ENCODE measurements at places on chromosomes 6 and 20.

DNA sequence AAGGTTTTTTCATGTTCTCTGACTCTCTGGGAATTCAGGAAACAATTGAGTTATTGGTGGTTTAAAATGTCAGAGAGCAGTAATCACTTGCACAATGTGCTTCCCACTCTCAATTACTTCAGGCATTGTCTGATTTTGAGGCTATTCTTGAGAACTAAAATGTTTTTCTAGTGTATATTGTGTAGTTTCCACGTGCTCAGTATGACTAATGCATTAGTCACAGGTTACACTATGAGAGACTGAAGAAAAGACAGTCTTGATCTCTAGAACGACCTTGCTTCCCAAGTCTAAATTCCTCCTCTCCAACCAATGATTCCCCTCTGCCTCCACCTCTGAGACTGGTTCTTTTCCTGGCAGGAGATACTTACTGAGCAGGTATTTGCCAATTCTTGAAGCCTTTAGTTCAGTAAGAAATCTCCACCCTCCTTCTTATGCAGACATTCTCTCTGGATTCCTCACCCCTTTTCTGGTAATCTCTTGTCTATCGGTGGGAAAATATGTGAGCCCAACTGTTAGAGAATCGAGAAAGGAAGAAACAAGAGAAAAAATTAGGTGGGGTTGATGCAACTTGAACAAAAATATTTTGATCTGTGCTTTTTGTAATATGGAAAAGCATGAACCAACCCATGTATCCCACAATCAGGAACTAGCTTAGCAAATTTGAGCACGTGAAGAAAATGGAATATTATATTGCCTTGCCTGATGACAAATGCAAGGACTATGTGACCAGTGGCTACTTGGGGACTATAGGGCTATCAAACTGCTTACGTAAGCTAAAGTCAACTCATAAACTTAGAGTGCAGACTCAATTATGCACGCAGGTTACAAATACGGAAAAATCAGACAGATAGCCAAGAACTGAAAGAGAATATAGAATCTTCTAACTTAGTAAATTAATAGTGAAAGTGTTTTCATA lies 61.1 kb upstream of the SLC22A16 start:
- H3K36me3 ChIP-seq = no peaks in the 10 kb centered on the region
- peaks cover 2% of the 10 kb centered on the region for H3K27me3 ChIP-seq
- DNase-seq = no peak
- peak overlapping the region; percentile 4 for H3K27ac ChIP-seq

DNA sequence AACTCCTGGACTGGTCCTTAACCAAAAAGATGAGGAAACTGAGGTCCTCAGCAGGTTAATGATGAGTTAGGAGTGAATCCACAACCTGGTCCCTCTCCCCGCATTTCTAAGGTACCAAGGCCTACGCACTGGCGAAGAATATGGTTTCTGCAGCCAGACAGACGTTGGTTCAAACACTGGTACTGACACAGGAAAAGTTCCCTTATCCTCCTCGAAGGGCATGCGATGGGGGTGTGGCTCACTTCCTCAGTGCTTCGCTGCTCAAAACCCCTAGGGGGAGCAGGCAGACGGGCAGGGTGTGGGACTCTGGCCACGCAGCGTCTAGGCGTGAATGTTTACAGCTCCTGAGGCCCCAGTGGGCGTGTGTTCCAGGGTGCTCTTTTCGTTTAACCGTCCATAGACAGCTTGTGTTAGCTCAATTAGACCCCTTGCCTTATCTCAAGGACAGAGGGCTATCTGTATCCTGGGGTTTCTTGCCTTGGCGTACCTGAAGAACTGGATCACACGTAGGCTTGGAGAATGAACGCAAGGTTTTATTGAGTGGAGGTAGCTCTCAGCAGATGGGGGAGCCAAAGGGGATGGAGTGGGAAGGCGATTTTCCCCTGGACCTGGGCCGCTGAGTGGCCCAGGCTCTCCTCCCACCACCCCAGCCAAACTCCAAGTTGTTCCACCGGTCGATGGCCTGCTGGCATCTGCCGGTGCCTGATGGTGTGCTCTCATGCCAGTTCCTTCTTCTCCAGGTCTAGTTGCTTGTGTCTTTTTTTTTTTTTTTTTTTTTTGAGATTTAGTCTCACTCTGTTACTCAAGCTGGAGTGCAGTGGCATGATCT lies 31.8 kb upstream of the PTPN1 start:
- no peaks in the 10 kb centered on the region for H3K36me3 ChIP-seq
- no peaks in the 10 kb centered on the region for H3K4me1 ChIP-seq
- no peak overlapping the region for H3K4me3 ChIP-seq
- DNase-seq = no peak

DNA sequence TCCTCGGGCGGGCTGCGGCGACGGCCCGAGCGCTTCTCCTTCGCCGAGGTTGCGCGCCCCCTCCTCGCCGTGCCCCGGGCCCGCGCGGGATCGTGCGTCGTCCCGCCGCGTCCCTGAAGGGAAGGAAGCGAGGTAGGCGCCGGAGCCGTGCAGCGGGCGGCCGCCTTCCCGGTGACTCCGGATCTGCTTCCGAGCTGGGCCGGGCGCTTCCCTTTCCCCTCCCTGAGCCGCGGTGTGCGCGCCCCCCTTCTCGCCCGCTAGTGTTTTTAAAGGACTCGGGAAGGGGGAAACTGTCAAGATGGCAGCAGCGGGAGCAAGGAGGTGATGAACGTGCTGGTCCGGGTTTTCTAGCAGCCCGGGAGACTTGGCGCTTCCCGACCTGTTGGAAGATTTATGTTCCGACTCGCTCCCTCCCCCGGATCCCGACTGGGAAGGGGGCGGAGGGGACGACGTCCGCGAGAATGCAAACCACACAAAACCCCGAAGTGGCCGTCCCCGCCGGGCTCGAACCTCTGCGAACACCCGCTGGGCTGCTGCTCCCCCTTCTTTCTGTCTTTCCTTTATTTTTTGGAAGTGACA lies 744 bp upstream of the FOXO3 start:
- no peaks in the 10 kb centered on the region for H3K27me3 ChIP-seq
- peak overlapping the region; percentile 95 for H3K27ac ChIP-seq
- peak overlapping the region; percentile 85 for H3K4me3 ChIP-seq
- H3K4me1 ChIP-seq = peaks cover 45% of the 10 kb centered on the region

GRCh38 chr6:84785671-84786070 lies 21.3 kb upstream of the TBX18 start:
- no peak overlapping the region for H3K4me3 ChIP-seq
- DNase-seq = no peak
- no peaks in the 10 kb centered on the region for H3K4me1 ChIP-seq
- H3K27ac ChIP-seq = no peak overlapping the region
- H3K36me3 ChIP-seq = no peaks in the 10 kb centered on the region

GRCh38 chr6:89910902-89911240 lies 16.6 kb downstream of the GJA10 start:
- no peaks in the 10 kb centered on the region for H3K27me3 ChIP-seq
- no peaks in the 10 kb centered on the region for H3K4me1 ChIP-seq
- DNase-seq = no peak
- H3K4me3 ChIP-seq = no peak overlapping the region
- no peaks in the 10 kb centered on the region for H3K36me3 ChIP-seq

GRCh38 chr6:93779086-93779841 lies 359.9 kb upstream of the EPHA7 start:
- peak overlapping the region; percentile 16 for H3K4me3 ChIP-seq
- DNase-seq = no peak
- H3K27me3 ChIP-seq = no peaks in the 10 kb centered on the region
- peaks cover 9% of the 10 kb centered on the region for H3K4me1 ChIP-seq

GRCh38 chr20:36745234-36745926 lies 510 bp downstream of the NDRG3 start:
- peak overlapping the region; percentile 90 for H3K4me3 ChIP-seq
- peaks cover 17% of the 10 kb centered on the region for H3K4me1 ChIP-seq
- peak overlapping the region; percentile 39 for H3K27ac ChIP-seq
- H3K27me3 ChIP-seq = peaks cover 5% of the 10 kb centered on the region
- DNase-seq = no peak

GRCh38 chr6:100517106-100517505 lies 52.4 kb upstream of the SIM1 start:
- no peak overlapping the region for H3K27ac ChIP-seq
- no peak overlapping the region for H3K4me3 ChIP-seq
- H3K4me1 ChIP-seq = no peaks in the 10 kb centered on the region
- H3K27me3 ChIP-seq = no peaks in the 10 kb centered on the region
- no peak for DNase-seq

DNA sequence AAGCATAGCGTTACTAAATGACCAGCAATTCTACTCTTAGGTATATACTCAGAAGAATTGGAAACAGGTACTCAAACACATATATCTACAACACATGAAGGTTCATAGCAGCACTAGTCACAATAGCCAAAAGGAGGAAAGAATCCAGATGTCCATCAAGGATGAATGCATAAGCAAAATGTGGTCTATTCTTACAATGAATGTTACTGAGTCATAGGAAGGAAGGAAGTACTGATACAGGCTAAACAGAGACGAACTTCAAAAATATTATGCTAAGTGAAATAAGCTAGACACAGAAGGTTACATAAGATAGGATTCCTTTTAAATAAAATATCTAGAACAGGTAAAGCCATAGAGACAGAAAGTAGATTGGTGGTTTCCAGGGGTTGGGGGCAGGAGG lies 93.5 kb downstream of the MAP3K7 start:
- H3K36me3 ChIP-seq = no peaks in the 10 kb centered on the region
- peaks cover 43% of the 10 kb centered on the region for H3K27me3 ChIP-seq
- DNase-seq = no peak

DNA sequence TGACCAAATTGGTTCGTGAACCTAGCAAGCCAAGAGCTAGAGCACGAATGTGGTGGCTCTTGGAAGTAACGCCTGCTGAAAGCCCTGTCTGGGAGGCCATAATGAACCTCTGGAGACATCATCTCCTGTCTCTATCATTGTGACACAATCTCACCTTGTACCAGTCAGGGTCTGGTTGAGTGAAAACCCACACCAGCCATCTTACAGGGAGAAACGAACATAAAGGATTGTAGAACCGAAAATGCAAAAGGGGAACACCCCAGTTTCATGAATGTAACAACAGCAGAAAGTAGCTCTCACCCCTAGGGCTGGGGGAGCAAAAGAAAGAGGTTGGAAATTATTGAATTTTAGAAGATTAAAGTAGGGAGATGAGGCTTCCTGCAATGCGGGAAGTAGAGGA lies 50.9 kb upstream of the TAB2 start:
- no peak overlapping the region for H3K27ac ChIP-seq
- no peak for DNase-seq
- no peak overlapping the region for H3K4me3 ChIP-seq
- no peaks in the 10 kb centered on the region for H3K36me3 ChIP-seq
- H3K27me3 ChIP-seq = peaks cover 30% of the 10 kb centered on the region
- H3K4me1 ChIP-seq = peaks cover 4% of the 10 kb centered on the region

DNA sequence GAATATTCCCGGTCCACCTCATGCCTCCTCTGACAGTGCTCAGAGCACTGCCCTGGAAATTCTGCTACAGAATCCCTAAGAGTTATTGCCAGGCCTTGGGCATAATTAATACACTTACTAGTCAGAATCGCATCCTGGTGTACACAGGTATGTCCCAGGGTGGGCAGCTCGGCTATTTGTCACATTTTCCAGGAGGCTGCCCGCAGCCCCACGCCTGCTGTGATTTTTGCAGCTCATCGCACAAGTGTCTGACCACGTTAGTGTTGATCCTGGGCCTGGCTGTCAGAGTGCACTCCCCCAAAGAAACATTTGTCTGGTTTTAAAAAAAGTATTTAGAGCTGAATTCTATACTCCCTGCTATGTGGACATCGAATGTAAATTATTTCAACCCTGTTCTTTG lies 105.4 kb downstream of the CD83 start:
- H3K4me1 ChIP-seq = peaks cover 6% of the 10 kb centered on the region
- no peak overlapping the region for H3K4me3 ChIP-seq
- peaks cover 42% of the 10 kb centered on the region for H3K27me3 ChIP-seq
- no peak for DNase-seq
- H3K36me3 ChIP-seq = no peaks in the 10 kb centered on the region
- H3K27ac ChIP-seq = no peak overlapping the region

- peaks cover 1% of the 10 kb centered on the region for H3K36me3 ChIP-seq
- no peak overlapping the region for H3K4me3 ChIP-seq
- peaks cover 3% of the 10 kb centered on the region for H3K27me3 ChIP-seq
- no peaks in the 10 kb centered on the region for H3K4me1 ChIP-seq
- no peak for DNase-seq
Observed at GRCh38 chr20:5638023-5638422, 112.2 kb upstream of the SHLD1 start.

DNA sequence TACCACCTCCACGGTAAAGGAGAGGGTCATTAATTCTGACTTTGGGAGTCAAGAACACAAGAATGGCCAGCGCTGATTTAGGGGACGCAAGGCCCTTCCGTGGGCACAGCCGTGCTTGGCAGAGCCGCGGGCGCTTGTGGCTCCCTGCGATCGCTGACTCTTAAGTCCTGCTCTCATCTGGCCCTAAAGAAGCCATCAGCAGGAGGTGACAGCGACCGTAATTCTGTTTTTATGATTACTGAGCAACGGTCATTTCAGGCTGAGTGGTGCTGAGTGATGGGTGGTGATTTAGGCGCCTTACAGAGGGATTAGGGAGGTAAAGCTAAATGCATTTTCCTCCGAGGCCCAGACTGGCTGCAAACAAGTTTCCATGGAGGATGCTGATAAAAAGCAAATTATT lies 364.6 kb upstream of the SULF2 start:
- H3K4me3 ChIP-seq = no peak overlapping the region
- peaks cover 29% of the 10 kb centered on the region for H3K27me3 ChIP-seq
- no peaks in the 10 kb centered on the region for H3K36me3 ChIP-seq

GRCh38 chr20:56157530-56158203 lies 90.9 kb upstream of the MC3R start:
- H3K4me1 ChIP-seq = no peaks in the 10 kb centered on the region
- H3K27me3 ChIP-seq = no peaks in the 10 kb centered on the region
- no peak overlapping the region for H3K4me3 ChIP-seq
- peaks cover 2% of the 10 kb centered on the region for H3K36me3 ChIP-seq

- H3K4me3 ChIP-seq = no peak overlapping the region
- H3K4me1 ChIP-seq = peaks cover 27% of the 10 kb centered on the region
- no peaks in the 10 kb centered on the region for H3K36me3 ChIP-seq
- no peaks in the 10 kb centered on the region for H3K27me3 ChIP-seq
- H3K27ac ChIP-seq = peak overlapping the region; percentile 50
- DNase-seq = no peak
Observed at GRCh38 chr6:26105109-26105730, 18.0 kb downstream of the HFE start.

DNA sequence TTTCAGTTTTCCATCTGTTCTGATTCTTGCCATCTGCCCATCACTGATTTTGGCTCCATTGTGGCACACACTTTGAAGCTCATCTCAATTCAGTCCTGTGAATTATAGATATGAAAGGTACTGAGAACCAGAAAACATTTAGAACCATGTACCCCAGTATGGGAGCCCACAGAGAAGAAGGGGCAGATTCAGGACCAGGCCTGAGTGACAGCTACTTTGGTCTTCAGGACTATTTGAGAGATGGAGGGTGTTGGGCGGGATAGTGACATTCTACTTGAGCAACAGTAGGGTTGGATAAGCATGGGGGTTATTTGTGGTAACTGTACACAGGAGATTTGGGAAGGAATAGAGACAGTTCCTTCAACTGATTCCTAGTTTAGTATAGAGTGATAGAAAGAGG lies 259.2 kb upstream of the MANEA start:
- H3K27ac ChIP-seq = no peak overlapping the region
- H3K36me3 ChIP-seq = no peaks in the 10 kb centered on the region
- no peak for DNase-seq
- no peak overlapping the region for H3K4me3 ChIP-seq
